ENCODE measurements at places on chromosomes 11 and 22.

GRCh38 chr11:117459979-117460300 lies 132.3 kb downstream of the CEP164 start:
- DNase-seq = no peak

DNA sequence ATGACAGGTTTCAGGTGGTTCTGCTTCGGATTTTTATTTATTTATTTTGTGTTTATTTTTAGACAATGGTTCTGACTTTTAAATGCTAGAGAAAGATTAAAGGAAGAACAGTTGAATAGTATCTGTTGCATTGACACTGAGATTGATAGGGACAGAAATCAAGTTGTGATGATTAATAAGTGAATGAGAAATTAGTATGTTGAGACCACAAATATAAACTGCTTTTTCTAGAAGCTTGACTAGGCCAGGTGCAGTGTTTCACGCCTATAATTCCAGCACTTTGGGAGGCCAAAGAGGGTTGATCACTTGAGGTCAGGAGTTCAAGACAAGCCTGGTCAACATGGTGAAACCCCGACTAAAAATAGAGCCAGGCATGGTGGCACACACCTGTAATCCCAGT lies 65.1 kb upstream of the TNRC6B start:
- no peak for DNase-seq

- DNase-seq = no peak
Measured at GRCh38 chr11:33879375-33879774, 12.5 kb downstream of the LMO2 start.

GRCh38 chr11:114040706-114041211 lies 18.8 kb upstream of the ZBTB16 start:
- DNase-seq = no peak

DNA sequence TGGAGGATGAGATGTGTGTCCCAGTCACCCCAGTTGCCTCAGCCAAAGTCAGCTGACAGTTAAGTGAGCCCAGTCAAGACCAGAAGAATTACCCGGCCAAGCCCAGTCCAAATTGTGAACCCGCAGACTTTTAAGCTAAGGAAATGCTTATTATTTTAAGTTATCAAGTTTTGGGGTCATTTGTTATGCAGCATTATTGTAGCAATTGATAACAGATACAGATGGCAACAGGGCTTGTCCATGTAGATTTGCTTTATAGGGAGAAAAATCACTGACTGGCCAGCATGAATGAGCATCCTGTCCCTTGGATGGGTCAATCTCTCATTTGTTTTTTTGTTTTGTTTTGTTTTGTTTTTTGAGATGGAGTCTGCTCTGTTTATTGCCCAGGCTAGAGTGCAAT lies 22.9 kb downstream of the SDHAF2 start:
- no peak for DNase-seq

Measured in NK-92 treated with Interleukin-12 subunit alpha and Interleukin-12 subunit beta, amount 100 ng/mL, for 24 hours (cell line).